AG10803 (cell line): ENCODE measurements at places on chromosomes 5 and 9.

DNA sequence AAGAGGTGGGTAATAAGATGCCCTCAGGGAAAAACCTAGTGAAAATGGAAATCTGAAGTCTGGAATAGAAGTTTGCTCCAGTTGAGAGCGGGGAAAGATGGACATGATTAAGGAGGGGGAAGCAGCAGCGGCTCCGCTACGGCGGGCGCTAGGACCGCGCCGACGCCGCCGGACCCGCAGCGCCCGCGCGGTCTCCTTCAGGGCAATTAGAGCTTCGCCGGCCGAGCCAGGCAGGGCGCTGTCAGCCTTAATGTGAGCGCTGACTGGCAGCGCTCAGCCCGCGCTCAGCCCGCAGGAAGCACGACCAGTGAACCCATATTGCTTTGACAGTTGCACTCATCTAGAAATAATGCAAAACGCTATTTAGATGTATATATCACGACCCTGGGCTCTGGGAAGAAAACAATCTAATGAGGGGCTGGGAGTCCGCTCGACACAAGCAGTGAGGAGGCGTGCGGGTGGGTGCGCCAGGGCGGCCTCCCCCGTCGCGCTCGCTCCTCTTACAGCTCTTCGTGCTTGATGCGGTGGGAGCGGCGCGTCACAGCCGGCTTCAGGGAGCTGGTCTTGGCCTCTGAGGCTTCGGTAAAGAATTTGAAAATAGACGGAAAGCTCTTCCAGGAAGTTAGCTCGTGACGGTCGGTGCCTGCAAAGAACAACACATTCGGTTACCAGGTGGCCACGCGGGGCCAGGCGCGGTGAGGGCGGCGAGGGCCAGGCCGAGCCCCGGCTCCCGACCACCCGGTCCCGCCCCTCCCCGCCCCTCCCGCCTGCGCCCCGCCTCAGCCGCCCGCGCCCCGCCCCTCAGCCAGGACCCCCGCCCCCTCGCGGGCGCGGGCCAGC lies 37.7 kb downstream of the NR2F1 start:
- DNase-seq = peak; percentile 57

GRCh38 chr9:123344192-123344949 lies 11.6 kb upstream of the CRB2 start:
- DNase-seq = no peak

DNA sequence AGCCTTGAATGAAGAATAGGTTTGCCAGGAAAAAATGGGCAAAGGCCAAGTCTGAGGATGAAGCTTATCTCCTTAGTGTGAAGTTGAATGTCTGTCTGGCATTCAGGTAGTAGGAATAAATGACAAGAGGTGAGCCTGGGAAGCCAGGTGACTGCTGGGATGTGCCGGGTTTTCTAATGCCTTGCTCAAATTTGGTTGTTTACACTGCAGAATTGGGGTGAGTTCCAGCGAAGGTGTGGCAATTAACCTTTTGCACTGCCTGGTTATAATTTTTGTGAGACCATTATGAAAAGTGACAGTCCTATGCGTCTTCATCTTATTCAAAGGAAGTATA lies 73.6 kb downstream of the MAST4 start:
- no peak for DNase-seq

DNA sequence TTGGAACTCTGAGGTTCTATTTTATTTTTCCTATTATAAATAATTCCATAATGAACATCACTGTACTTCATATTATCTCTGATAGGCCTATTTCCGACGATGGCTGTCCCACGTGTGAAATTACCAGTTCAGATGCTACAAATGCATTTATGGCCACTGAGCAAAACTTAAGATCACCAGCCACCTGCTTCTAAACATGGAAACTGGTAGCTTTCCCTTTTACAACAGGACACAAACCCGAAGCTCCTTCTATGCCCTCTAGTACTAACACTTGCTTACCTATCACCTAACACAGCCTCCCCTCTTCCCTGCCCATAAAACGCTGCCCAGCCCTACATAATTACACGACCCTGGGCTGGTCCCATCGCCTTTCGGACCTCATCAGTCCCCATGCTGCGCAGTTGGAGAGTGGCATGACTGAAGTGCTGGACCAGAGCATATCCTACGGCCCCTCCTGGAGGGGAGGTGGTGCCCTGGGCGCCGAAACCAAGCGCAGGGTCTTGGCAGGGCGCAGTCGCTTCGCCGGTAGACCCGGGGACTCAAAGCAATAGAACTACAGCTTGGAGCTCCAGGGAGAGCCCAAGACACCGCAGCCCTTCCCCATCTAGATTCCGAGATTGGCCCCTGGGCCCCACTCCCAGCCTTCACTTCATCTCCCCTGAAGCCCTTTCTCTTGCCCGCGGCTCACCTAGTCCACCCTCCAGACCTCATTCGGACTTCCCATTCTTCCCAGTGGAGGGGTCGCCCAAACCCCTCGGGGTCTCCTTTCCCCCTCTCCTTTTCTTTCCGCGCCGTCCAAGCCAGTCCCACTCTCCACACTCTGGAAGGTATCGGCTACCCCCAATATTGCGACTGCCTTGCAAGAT lies 1.0 kb upstream of the SAP30L start:
- no peak for DNase-seq
